ENCODE measurements at places on chromosomes 6 and 20.

DNA sequence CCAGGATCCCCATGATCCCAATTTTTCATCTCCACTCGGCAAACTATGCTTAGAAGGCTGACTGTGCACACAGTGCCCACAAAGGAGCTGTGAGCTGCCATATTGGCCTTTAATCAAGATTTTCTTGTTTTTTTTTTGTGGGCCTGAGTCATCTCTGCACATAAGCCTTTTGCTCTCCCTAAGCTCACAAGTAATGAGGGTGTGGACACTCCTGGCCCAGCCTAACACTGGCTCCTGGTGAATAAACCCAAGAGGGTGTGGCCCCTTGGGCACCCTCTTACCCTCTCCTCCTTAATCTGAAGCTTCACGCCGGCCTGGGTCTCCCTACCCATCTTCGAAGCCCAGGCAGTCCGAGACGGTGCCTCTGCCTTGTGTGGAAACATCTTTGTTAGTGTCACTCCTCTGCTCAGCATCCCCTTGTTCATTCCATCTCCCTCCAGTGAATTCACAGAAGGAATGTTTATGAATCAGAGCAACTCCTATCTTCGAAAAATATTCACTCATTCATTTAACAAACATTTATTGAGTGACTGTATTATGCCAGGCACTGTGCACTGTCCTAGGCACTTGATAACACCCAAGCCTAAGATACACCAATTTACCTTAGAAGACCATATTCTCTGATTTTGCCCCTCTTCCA, 22.2 kb upstream of the MRPS10 start:
- no peak for DNase-seq

- DNase-seq, result no peak
Measured at GRCh38 chr20:47220161-47220582, 136.3 kb downstream of the ZMYND8 start.

DNA sequence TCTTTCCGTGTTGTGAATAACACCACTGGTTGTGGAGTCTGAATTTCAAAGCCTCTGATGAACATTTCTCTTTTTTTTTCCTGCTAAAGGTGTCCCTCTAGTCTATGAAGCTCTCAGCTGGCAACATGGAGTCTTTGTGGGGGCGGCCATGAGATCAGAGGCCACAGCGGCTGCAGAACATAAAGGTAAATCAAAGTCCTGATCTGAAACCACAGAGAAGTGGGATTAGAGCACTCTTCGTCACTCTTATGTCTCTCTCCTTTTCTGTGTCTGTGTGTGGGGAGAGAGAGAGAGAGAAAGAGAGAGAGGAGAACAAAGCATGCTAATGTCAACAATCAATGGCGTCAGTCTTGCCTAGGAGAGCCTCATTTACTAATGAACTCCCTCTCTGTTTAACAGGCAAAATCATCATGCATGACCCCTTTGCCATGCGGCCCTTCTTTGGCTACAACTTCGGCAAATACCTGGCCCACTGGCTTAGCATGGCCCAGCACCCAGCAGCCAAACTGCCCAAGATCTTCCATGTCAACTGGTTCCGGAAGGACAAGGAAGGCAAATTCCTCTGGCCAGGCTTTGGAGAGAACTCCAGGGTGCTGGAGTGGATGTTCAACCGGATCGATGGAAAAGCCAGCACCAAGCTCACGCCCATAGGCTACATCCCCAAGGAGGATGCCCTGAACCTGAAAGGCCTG, 4.2 kb downstream of the PCK1 start:
- no peak for DNase-seq

DNA sequence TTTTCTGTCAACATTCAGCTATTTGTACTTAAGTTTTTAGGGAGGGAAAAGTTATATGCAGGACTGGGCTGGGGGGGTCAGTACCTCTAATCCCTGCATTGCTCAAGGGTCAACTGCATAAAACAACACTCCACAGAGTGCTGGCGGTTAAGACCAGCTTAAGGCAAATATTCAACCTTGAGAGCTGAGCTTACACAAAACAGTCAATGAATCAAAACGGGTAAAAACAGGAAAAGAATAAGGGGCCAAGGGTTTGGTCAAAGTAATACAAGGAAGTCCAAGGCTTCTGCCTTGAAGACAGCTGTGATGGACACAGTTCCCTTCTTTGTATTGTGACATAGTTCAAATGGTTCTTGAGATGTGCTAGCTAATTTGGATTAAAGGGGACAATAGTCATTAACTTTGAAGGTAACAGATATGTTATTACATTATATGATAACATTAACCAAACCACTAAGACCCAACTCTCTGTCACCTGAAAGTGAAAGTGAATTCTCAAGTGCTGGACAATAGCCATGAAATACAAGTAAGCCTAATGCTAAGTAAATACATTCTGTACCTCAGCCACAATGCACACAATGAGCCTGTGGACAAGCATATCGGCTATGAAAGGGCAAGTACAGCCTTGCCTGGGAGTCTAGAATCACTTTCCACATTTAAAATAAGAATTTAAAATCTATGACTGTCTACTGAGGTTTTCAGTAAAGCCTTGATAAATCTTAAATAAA, 106.8 kb downstream of the PDE10A start:
- DNase-seq, result no peak

DNA sequence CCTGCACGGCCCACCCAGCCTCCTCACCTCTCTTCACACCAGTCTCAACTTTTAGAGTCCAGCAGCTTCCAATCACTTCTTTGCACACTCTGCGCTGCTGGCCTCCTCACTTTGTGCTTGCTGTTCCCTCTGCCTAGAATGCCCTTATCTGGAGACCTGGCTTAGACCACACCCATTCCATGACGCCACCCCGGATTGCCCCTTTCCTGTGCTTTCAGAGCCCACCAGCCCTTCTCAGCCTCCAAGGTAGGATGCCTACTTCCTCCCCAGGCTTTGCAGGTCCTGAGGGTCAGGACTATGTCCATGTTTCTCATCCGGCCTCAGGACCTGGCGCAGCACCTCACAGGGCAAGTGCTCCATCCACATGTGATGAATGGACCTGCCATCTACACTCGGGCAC, 27.0 kb upstream of the AVP start:
- no peak for DNase-seq

DNA sequence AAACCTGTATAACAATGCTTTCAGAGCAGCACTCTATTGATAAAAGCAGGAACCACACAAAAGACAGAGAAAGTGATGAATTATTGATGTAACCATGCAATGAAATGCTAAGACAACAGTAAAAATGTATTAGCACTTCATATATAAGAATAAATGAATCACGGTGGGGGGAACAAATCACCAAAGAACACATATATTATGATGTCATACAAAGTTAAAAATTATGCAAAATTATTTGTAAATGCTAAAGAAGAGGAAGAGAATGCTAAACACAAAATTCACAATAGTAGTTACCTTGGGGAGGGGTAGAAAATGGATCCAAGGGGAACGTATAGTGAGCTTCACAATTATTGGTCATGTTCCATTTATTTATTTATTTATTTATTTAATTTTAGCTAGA, 133.9 kb downstream of the KIF13A start:
- DNase-seq, result no peak

GRCh38 chr6:38567436-38567835, 72.3 kb downstream of the BTBD9 start:
- DNase-seq, result peak; percentile 51

- DNase-seq, result no peak
Measured at GRCh38 chr20:58028123-58028522, 200.3 kb downstream of the ANKRD60 start.

DNA sequence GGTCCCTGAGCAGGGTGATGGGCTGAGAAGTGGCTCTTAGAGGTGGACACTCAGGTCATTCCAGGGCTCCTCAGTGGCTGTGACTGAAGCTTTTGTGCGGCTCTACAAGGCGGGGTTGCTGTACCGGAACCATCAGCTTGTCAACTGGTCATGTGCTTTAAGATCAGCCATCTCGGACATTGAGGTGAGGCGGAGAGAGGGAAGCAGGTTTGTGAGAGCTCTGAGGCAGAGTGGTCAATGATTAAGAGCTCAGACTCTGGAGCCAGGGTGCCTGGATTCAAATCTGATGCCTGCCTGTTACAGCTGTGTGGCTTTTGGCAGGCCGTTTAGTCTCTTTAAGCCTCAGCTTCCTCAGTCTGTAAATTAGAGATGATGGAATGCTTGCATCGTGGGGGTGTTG, 3.0 kb downstream of the VARS2 start:
- DNase-seq, result no peak

- DNase-seq, result no peak
Measured at GRCh38 chr6:110981202-110981600, 637 bp upstream of the RPF2 start.

GRCh38 chr6:25685251-25685650, 33.2 kb downstream of the SCGN start:
- no peak for DNase-seq

- DNase-seq, result no peak
Measured at GRCh38 chr20:37734228-37734985, 40.6 kb downstream of the CTNNBL1 start.

- DNase-seq, result no peak
Measured at GRCh38 chr6:3019065-3019464, 19.4 kb downstream of the NQO2 start.

DNA sequence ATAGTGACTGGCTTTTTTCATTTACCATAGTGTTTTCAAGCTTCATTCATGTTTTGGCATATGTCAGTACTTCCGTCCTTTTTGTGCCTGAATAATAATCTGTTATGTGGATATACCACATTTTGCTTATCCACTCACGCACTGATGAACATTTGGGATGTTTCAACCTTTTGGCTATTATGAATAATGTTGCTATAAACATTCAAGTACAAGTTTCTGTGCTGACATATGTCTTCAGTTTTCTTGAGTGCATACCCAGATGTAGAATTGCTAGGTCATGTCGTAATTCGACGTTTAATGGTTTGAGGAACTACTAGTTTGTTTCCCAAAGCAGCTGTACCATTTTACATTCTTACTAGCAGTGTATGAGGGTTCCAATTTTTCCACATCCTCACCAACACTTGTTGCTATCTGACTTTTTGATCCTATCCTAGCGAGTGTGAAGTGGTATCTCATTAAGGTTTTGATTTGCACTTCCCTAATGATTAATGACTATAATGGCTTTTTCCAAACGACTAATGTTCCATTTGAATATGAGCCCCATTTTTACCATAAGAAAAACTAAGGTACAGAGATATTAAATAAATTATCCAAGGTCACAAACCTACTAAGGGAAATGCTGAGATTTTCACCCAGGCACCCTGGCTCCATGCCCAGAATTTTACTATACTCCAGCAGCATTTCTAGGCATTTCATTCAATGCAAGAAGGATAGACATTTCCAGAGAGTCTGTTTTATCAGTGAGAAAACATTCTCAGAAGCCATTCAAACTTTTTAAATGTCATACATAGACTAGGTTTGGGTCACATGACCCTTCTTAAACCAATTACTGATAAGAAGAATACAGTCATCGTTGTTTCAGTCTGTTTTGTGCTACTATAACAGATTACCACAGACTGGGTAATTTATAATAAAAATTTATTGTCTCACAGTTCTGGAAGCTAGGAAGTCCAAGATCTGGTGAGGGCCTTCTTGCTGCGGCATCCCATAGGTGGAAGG, 71.1 kb upstream of the RUNX2 start:
- no peak for DNase-seq

- DNase-seq, result no peak
Measured at GRCh38 chr20:32387252-32387651, 29.1 kb downstream of the ASXL1 start.

DNA sequence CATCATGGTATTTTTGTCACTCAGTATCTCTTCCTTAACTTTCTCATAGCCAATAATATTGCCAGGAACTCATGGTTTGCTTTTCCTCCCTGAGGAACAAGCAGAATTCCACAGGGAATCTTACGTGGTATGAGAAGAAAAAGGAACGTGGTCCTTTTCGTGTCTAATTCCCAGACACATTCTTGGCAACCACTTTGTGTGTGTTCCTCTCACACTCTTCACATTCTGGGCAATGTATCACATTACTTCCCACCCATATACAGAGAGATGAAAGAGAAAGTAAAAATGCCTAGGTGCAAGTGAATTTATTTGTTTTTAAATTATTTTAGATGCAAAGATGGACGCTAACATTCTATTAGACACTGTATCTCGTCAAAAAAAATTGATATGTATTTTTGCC, 102.7 kb downstream of the PTPRK start:
- no peak for DNase-seq

GRCh38 chr20:63051186-63051860, 44.6 kb upstream of the BHLHE23 start:
- no peak for DNase-seq

GRCh38 chr20:64010711-64011237, 25.2 kb upstream of the C20orf204 start:
- no peak for DNase-seq

GRCh38 chr20:43899274-43900120, 15.2 kb upstream of the TOX2 start:
- DNase-seq, result no peak

- no peak for DNase-seq
Measured at GRCh38 chr6:37459981-37460800, 27.2 kb downstream of the CMTR1 start.

GRCh38 chr6:20483887-20484497, 50.3 kb upstream of the CDKAL1 start:
- no peak for DNase-seq

DNA sequence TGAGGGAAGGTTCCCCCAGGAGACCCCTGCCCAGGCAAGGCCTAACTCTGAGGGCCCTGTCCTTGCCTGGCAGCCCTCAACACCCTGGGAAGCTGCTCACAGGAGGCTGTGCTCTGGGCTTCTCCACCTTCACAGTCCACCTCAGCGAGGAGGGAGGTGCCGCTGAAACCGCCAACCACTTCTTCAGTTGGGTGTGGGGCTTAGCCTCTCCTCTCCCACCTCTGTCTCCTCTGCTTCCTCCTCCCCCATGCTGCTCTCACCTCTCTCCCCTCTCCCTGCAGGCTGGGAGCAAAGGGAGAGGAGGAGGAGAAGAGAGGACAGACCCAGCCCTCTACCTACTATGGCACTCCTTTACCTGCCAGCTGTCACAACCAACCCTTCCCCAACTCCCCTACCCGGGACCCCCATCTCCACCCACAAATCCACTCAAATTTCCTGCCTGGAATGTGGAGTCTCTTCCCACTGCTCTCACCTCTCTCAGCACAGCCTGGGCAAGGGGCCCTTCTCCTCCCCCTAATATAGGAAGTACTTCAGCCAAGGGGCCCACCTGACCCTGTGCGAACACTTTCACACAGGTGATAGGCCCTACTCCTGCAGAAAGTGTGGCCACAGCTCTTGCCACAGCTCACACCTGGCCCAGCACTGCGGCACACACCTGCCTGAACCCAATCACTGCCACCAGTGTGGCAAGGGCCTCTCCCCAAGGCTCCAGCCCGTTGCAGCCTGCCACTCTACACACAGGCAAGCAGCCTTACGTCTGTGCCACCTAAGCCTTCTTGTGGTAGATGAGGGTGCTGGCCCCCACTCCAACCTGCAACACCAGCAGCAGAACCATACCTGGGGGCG, 7.2 kb downstream of the RING1 start:
- DNase-seq, result no peak

All from Peyer's patch (tissue), 4 donors.